ENCODE measurements at places on chromosomes 6 and 20.

- no peak for DNase-seq
Measured at GRCh38 chr20:49712118-49712517, 1.6 kb downstream of the B4GALT5 start.

DNA sequence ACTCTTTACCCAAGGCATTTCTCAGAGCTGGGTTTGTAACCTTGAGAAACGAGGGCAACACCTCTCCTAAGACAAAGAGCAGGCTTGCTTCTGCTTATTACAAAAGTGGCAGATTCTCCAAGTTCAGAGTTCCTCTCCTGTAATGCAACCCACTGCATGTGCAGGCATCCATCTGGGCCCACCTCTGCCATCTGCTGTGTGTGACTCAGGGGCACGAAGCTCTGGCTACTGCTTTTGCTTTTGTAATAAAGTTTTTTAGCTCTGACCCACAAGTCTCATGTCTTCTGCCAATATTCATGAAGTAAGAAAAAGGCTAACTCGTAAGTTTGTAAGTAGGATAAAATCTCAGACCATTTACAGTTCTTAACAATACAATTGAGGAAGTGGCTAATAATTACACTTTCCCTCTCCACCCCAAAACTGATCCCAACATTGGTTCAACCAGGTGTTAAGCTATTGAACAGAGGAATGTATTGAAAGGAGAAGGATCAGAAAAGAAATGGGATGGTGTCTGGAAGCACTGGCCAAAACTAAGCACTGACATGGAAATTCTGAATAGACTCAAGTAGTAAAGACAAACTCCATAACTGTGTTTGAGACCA, 51.7 kb upstream of the SMLR1 start:
- no peak for DNase-seq

GRCh38 chr6:3251462-3252314, 7.1 kb upstream of the PSMG4 start:
- peak; percentile 93 for DNase-seq

DNA sequence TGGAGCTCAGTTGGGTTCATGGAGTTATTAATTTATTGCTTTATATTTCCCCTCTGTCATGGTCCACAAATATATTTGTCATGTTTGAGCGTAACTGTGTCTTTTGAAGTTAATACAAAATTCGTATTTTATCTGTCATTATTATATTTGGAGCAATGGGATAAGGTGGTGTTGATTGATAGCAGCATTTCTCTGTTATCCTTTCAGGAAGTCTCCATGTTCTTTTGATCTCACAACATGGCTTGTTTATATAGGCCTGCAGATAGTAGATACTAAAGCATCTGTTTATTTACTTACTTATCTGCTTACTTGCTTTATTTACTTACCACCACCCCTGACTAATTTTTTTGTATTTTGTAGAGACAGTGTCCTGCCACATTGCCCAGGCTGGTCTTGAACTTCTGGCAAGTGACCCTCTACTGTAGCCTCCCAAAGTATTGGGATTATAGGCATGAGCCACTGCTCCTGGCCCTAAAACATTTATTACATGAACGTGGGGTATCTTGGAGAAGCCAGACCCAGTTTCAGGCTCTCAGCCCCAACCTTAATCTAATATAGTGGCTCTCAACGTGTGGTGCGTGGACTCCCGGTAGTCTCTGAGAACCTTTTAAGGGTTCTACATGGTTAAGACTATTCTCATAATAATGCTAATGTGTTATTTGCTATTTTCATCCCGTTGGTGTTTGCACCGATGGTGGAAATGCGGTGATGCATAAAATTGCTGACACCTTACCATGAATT, 104.2 kb downstream of the NCOA3 start:
- DNase-seq: no peak

- no peak for DNase-seq
Measured at GRCh38 chr6:95249175-95249574, 328.2 kb upstream of the MANEA start.

DNA sequence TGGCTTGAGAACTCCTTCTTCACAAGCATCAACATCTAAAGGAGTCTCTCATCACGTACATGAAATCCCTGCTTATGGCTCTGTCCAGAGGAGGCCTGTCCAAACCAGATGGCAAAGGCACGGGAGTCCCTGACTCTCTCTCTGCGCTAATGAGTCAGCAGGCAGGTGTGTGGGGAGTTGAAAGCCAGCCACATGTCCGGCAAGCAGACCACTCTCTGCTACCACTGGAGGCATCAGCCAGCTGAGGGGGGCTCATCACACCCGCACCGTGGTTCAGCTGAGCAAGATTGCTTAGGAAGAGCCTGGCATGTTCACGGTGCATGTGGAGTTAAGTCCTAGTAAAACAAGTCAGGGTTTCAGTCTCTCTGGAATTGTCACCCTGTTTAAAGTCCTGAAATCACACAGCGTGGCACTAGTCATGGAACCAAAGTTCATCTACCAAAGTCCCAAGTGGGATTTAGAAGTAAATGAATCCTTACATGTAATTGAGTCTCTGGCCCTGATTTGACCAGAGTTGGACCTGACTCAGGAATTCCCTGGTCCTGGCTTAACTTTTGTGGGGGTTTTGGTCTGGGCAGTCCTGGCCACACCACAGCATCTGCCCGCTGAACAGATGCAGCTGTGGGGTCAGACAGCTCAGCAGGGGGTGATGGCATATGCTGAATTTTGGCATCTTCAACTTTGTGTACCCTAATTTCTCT, 155.2 kb upstream of the RIN2 start:
- DNase-seq: no peak

- DNase-seq: no peak
Measured at GRCh38 chr6:77092971-77093370, 370.3 kb downstream of the HTR1B start.

DNA sequence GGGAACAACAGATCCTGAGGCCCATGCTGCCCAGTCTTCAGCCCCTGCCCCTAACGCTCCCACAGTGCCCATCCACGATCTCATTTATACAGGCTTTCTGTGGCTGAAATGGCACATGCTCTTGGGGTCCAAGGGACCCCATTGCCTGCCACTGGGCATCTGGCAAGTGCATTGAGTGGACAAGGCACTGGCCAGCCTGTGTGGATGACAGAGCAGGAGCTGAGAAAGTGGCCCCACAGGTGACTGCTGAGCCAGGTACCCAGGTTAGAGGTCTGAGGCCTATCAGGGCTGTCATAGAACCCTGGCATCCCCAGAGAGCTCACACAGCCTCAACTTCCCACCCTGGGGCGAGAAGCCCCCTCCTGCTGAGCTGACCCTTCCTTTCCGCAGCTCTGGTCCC, 86.0 kb upstream of the NXT1 start:
- DNase-seq: peak; percentile 28
